ENCODE measurements at places on chromosomes 1 and 21. TPM values are rescaled to one million over a fixed set of nuclear protein-coding genes. Genes with fewer than 3 reads are reported as not detected.

GRCh38 chr1:188615321-188615720, 1786.6 kb downstream of the PLA2G4A start:
- DNase-seq = no peak

DNA sequence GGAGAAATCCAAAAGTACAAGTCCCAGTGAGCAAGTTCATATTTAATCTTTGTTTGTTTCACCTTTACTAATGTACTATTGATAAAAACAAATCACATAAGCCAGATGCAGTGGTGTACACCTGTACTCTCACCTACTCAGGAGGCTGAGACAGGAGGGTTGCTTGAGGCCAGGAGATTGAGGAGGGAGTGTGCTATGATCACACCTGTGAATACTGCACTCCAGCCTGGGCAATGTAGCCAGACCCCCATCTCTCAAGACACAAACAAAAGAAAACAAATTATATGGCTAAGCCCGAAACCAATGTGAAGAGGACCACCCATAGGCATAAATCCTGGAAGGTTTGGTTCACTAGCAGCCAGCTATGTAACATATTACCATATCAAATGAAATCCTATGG, 9.6 kb upstream of the USP24 start:
- no peak for DNase-seq

DNA sequence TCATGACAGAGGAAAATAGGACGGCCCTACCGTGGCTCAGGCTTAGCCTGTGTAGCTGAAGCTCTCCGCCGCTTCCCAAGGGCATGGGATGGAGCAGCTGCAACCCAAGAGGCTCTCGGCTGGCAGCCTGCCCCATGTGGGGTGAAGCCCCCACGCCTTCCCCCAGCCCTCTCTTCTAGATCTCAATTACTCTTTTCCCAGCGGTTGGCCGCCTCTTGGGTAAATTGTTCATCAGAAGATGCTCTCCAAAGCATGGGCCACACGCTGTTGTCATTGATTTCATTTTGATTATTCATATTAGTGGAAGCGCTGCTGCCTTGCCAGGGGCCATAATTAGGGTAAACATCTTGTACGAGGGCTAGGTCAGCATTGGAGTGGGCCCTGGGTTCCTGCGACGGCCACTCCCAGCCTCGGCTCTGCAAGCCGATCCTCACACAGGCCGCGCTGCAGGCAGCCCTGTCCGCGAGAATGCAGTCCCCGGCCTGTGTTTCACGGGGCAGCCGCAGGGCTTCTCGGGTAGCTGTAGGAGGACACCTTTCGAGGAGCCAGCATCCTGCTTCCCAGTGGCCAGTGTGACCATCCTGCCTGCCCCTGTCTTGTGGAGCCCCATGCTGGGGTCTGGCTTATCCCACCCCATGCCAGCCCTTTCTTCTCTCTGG, 114.4 kb upstream of the VAMP3 start:
- DNase-seq = no peak

DNA sequence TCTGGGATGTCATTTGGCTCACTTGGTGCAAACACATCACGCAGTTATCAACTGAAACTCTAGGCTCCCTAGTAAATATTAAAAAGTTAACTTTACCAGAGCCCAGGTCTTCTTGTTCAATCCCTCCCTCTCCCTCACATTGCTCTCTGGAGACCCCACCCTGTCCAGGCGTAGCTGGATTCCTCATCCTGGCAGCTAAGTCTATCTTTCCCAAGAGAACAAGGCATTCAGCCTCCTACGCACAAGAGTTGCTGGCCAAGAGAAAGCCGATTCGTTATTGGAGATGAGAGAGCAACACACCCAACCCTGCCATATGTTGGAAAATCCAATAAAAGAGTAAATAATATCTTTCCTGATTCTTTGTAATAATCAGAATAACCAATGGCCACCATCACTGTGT, 117.9 kb downstream of the SLC30A10 start:
- no peak for DNase-seq

- DNase-seq = no peak
Observed at GRCh38 chr1:71030026-71030425, 17.6 kb downstream of the PTGER3 start.

GRCh38 chr1:26900001-26900814, at the start of gene GPATCH3:
GPATCH3 (minus strand) TSS chr1:26900467; CDS start chr1:26900442, 25 bp downstream.
- DNase-seq = peak; percentile 93

GRCh38 chr1:219580009-219580676, 32.8 kb downstream of the ZC3H11B start:
- no peak for DNase-seq

- DNase-seq = no peak
Observed at GRCh38 chr1:33082575-33083108, 1.7 kb downstream of the AZIN2 start.

DNA sequence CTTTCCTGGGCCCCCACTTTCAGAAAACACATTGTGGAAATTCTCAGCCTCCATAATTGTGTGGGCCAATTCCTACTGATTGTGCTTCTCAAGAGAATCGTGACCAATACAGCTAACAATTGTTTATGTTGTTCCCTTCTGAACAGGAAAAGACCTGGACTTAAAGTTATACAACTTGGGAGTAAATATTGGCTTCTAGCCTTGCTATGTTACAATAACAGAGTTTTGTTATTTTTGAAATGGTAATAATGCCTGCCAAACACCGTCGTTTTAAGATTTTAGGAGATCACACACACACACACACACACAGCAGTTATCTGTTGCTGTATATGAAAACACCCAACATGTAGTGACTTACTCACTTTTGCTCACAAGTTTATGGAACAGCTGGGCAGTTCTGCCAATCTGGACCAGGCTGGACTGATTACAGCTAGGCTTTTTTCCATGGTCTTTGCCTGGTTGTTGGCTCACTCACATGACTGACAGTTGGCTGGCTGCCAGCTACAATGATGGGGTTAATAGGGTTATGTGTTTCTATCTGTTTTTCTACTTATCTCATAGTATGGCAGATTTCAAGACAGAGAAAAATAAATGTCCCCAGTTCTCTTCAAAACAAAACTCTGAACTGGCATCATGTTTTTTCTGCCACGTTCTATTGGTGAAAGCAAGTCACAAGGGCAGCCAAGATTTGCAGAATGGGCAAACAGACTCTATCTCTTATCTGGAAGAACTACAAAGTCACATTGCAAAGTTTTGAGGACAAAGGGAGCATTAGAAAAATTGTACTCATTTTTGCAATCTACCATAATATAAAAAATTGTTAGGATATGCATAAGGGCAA, 447.5 kb downstream of the NEGR1 start:
- DNase-seq = peak; percentile 1

DNA sequence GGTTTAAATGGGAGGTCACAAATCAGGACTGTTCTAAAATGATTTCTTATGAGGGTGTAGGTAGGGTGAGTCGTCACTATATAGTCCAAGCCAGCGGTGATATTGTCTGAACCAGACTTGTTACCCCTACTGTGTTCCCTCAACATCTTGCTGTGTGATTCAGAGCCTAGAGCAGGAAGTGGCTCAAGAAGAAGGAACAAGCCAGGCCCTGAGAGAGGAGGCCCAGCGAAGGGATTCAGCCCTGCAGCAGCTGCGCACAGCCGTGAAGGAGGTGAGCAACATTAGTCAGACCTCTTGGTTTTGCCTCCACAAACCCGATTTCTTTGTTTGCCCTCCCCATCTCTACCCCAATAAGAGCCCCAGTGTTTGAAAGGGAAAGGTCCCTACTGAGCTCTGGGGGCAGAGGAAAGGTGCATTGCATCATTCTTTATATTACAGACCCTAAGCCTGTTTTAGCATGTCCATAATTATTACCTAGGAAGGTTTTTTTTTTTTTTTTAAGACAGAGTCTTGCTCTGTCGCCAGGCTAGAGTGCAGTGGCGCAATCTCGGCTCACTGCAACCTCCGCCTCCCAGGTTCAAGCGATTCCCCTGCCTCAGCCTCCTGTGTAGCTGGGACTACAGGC, 5.0 kb upstream of the SH3BGRL3 start:
- DNase-seq = no peak

- DNase-seq = no peak
Observed at GRCh38 chr1:218585511-218586184, 240.5 kb downstream of the TGFB2 start.

- peak; percentile 14 for DNase-seq
Observed at GRCh38 chr1:81174811-81175476, 625.8 kb upstream of the ADGRL2 start.

DNA sequence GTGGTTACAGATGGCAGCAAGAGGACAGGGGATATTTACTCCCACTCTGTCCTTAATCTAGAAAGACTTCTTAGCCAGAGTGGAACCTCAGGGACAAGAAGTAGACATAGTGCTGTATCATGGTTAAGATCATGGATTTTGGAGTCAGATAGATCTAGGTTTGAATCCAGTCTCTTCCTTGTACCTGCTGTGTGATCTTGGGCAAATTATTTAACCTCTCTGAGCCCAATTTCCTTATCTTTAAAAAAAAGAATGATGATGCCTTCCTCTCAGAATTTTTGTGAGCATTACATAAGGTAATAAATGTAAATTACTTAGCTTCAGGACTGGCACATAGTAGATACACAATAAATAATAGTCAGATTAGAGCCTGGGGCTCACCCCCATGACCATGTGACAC, 78.4 kb downstream of the TAS1R2 start:
- no peak for DNase-seq

DNA sequence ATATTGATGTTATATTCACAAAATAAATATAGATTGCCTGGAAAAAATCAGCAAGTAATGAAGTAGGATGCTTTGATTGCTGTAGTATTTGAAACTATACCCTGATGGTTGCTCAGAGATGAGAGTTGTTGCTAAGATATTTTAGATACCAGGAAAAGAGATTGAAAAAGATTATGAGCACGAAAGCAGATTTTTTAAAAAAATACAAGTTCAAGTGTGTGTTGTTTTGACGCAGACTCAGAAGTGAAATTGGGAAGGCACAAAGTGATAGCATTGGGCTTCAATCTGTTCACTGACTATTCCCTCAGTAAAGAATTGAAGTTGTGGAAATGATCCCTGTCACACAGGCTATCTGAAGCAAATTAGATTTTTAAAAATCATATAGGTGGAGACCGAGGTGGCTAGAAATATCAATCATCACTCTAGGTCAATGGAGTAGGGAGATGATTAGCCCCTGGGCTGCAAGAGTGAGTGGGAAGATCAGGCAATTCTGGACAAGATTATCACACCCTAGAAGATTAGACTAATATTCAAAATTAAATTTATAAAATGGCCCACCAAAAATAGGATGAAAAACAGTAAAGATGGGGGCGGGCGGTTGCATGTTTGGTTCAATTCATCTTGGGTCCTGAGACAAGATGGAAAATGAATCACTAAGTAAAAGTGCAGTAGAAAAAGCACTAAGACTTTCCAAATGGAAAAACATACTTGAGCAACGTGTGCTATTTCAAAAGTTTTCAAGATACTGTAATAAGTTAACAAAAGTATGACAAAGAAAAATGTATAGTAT, 41.5 kb upstream of the LRRC8D start:
- no peak for DNase-seq

DNA sequence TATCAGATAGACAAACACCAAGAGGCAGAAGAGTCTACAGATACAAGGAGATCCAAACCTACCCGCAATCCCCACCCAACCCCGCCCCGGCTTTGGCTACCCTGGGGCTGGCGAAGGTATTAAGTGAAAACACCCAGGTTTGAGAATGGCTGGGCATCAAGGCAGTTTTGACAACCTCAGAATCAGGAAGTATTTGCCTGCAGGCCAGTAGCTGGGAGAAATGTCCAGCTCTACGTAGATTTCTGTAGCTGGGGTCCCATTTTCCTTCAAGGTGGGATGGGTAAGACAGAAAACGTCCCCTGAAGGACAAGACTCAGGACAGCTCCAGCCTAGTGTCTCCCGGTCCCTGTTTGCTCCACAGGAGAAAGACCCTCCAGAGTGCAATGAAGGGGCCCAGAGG, 101.8 kb upstream of the ERG start:
- DNase-seq = no peak

DNA sequence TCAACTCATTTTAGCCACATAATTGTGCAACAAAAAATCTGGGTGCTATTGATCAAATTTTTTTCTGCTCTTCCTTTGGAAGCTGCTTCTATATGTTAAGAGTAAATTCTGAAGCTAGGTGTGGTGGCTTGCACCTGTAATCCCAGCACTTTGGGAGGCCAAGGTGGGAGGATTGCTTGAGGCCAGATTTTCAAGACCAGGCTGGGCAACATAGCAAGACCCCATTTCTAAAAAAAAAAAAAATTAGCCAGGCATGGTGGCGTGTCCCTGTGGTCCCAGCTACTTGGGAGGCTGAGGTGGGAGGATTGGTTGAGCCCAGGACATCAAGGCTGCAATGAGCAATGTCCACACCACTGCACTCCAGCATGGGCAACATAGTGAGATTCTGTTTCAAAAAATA, 24.3 kb upstream of the RSBN1 start:
- no peak for DNase-seq

- DNase-seq = no peak
Observed at GRCh38 chr1:213017447-213018273, 2.0 kb upstream of the ANGEL2 start.

- DNase-seq = no peak
Observed at GRCh38 chr1:18005238-18005637, 102.4 kb upstream of the IGSF21 start.

- no peak for DNase-seq
Observed at GRCh38 chr1:51675177-51675780, 58.4 kb downstream of the OSBPL9 start.

SOAT1 gene
- polyA plus RNA-seq = 1.1 TPM

MROH7 gene
- 4.5 TPM for polyA plus RNA-seq

ETV3L gene
- polyA plus RNA-seq = not detected

HSD11B1 gene
- 1.6 TPM for polyA plus RNA-seq

DFFB gene
- polyA plus RNA-seq = 9.1 TPM

Data from small intestine (tissue), 16 donors.